ENCODE measurements at places on chromosomes 1 and 21.

DNA sequence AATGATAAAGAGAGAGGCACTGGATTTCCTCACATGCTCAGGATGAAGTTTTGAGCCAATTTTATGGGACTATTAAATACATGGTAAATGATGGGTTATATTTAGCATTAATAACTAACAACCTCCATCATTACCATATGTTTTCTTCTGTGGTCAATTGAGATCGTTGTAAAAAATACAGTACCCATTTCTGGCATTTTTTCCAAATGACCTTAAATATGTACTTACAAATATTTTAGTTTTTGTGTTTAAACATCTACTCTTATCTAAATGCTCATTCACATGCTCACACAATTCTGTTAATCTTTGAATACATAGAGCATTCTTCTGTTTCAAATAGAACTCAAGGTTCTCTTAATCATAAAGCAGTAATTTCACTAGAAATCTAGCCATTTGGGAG lies 330.0 kb upstream of the BRINP3 start:
- DNase-seq: no peak

DNA sequence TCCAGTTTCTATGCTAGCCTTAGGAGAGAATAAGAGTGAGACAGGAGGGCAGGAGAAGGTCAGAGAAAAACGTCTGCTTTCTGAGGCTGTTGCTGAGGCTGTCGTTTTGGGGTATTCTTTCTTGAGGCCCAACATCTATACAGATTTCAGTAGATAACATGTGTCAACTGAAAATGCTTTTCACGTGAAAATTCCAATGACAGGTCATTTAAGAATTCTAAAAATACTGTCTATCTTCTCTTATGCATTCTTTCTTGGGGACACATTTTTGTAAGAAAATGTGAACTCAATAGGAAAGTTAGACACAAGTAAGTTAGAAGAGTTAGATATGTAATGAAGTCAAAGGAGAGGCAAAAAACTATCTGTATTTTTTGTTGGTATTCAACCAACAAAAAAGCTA lies 150.8 kb downstream of the TGFB2 start:
- DNase-seq: no peak

DNA sequence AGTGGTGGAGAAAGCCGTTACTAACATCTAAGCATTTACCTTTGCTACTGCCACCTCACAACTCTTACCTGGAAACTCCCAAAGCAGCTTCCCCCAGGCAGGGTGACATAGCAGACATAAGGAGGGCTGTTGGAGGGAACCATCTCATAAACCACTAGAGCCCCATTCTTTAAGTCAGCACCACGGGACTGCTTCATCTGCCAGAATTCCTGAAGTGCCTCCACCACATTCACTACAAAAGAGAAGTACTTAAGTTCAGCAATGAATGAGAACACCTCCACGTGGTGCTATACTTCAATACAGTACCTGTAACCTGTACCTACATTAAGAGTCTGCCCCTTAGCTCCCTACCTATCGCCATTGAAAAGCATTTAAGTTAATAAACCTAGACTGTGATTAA lies 10.3 kb downstream of the LIX1L start:
- DNase-seq: no peak

- no peak for DNase-seq
Observed at GRCh38 chr1:175758601-175759000, 15.2 kb upstream of the TNR start.

GRCh38 chr1:33635336-33636012 lies 163.0 kb downstream of the ZSCAN20 start:
- DNase-seq: no peak

DNA sequence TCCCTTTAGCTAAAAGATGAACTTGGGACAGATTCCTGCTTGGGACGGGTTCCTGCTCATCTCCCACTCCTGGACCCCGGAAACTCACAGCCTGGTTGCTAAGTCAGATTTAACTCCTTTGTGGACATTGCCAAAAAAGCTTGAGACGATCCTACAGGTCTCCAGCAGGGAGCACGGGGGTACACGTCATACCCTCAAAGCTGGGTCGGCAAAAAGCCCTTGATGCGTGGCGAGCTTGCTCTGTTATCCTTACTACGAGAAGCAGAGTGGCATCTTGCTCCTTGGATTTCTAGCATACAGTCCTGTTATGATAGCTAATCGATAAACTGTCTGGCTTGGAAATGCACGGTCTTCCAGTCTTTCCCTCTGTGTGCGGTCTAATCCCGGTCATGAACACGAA lies 60.8 kb upstream of the KRTAP19-8 start:
- DNase-seq: no peak

DNA sequence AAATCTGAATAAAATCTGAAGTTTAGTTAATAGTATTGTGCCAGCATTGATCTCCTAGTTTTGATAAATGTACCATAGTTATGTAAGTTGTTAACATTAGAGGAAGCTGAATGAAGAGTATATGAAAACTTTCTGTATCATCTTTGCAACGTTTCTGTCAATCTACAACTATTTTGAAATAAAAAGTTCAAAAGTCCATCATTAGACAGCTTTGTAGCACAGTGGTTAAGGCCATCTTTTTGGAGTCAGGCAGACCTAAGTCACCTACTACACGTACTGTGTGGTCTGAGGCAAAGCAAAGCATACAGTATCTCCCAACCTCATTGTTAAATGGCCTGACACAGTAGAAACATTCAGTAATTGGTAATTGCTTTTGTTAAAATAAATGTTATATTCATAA lies 47.9 kb upstream of the ATP1A1 start:
- DNase-seq: no peak
